ENCODE measurements at places on chromosomes 16 and 17.

GRCh38 chr16:48499923-48500381 lies 110.0 kb downstream of the N4BP1 start:
- DNase-seq, result no peak

- no peak for DNase-seq
Observed at GRCh38 chr16:85145734-85146531, 33.7 kb upstream of the CIBAR2 start.

DNA sequence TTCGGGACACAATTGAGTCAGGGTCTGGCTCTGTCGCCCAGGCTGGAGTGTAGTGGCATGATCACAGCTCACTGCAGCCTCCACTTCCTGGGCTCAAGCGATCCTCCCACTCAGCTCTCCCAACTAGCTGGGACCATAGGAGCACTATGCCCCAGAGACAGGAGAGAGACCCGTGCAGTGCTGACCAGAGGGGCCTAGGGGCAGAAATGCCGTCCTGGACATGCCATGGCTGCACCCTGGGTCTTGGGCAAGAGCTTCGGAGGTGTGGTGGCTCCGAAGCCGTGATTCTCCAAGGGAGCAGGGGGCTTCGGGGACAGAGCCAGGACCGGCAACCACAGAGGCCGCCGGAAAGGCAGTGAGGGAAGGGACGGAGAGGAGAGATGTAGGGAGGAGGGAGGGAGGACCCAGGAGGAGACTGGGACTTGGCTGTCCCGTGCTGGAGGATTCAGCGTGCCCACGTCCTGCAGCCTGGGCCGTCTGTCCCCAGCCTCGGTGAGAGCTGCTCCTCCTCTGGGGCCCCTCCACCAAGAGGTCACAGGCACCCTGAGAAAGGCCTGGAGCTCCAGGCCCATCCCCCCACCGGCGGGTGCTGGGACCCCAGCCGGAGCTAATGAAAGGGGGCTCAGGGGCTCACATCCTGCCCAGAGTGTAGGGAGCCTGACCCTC lies 21.9 kb downstream of the TPSD1 start:
- no peak for DNase-seq

DNA sequence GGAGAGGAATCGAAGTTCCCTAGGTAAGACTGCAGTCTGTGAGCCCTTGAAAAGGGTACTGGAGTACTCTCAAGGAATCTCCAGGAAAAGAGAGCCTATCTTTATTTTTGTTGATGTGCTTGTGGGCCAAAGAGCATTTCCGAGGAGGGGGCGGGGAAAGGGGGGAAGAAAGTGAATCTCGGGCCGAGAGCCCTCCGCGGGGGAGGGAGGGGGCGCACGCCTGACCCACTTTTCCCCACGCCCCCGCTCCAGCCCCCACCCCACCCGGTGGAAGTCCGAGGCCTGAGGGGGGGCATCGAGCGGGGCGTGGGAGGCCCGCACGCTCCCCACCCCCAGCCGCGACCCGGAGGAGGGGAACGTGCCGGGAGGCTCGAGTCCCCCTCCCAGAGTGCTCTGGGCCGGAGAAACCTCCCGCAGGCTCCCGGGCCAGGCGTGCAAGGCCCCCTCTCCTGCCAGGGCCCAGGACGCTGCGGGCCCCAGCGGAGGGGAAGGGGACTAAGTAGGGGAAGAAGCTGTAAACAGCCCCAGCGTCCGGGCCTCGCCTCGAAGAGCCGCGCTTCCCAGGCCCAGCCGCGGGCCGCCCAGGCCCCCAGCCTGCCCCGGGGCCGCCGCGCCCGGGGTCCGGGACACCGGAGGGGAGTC lies 444 bp downstream of the HELZ start:
- DNase-seq, result no peak

DNA sequence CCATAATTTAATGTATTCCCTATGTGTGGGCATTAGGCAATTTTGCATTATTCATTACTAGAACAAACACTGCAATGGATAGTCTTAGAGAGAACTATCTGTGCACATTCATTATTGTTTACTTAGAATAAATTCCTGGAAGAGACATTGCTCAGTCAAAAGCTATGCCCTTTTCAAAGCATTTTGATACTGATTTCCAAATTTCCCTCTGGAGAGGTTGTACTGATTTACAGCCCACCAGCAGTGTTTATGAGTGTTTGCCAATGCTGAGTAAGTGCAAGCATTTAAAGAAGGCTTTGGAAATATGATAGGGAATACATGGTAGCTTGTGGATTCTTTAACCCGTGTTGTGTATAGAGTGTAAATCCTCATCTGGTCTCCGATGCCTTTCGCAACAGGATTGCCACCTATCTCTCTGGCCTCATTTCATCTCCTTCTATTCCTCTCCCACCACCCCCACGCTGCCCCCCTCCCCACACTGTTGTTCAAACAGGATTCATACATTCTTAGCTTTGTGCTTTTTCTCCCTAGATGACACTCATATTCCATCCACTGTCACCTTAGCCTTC lies 33.4 kb upstream of the MMD start:
- no peak for DNase-seq

GRCh38 chr16:887846-888245 lies 82.9 kb downstream of the LMF1 start:
- DNase-seq, result no peak

GRCh38 chr17:75181608-75182318 lies 996 bp downstream of the SUMO2 start:
- DNase-seq, result peak; percentile 16

DNA sequence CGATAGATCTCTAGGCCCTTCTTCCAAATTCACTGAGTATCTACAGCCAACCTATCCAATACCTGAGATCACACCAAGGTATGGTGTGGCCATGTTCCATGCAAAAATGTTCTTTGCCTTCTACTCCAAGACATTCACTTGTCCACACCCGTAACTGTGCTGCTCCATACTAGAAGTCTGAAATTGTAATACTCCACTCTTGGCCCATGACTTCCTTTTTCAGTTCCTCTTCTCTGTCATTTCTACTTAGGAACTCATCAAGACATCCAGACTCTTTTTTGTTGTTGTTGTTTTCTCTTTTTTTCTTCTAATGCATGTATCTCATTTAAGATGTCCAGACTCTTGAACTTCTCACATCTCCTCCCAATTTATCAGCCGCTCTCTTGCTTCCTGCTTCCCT lies 42.5 kb upstream of the KSR1 start:
- DNase-seq, result no peak

GRCh38 chr16:56815721-56816120 lies 49.3 kb upstream of the SLC12A3 start:
- no peak for DNase-seq

- DNase-seq, result no peak
Observed at GRCh38 chr17:19424934-19425868, 14.2 kb downstream of the RNF112 start.

GRCh38 chr17:55398689-55399088 lies 22.9 kb downstream of the MMD start:
- no peak for DNase-seq

DNA sequence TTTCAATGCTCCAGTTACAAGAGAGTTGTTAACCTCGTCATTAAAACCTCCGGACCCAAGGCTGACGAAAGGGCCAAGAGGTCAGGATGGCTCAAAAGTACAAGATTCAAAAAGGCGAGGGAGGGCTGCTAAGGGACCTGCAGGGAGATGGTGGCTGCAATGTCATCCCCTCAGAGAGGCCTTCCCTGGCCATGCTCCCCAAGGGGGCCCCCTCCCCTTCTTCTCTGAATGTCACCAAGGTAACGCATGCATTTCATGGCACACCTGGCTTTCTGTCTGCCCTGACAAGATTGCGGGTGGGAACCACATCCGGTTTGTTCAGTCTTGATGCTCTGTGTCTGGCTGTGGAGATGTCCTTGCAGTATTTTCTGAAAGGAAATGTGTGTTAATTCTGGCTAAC lies 89.9 kb downstream of the C16orf78 start:
- DNase-seq, result peak; percentile 38

DNA sequence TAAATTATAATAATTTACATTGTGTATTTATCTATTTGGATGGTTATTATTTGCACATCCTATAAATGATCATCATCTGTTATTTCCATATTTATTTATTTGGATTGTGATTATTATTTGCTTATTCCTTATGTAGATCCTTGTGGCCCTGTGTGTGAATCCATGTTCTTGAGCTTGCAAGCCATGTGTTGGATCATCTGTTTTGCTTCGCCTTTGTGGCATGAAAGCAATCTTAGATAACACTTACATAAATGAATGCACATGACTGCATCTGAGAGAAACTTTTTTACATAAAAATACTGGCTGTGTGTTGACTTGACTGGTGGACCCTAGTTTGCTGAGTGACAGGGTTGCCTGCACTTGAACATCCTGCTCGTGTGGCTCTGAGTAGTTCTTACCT lies 1024.5 kb upstream of the RBFOX1 start:
- no peak for DNase-seq

DNA sequence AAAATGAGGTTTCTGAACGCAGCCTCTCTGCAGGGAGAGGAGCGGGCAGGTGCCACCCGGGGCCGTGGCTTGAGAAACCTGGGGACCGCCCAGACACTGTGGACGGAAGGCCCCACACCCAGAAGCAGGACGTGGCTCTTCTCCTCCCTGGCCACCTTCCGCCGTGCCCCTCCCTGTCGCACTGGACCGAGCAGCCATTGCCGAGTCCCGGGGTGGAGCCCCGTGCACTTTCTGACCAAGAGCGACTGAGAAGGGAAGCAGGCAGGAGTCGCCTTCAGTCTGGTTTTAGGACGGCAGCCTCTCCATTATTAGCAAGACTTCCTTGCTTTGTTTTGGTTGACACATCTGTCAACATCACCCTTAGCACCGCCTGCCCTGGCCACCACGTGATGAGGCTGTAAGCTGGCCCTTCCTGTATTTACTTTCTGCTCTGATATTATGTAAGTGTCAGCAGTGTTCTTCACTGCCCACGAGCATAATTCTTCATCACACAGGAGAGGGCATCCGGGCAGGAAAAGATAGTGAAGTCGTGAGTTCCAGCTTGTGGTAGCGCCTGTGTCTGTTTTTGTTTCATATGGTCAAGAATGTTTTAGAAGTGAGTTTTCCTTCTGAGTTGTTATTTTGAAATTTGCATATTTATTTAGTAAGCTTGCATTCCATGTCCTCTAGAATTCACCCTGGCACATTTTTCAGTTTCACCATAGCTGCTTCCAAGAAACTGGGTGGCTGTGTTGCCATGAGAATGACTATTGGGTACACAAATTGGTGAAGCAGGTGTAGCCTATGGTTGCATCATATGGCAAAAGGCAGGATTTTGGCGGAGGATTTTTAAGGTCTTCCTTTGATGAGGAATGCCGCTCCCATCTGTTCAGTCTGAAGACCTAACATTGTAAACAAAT lies 1.0 kb downstream of the HERPUD1 start:
- DNase-seq, result no peak

DNA sequence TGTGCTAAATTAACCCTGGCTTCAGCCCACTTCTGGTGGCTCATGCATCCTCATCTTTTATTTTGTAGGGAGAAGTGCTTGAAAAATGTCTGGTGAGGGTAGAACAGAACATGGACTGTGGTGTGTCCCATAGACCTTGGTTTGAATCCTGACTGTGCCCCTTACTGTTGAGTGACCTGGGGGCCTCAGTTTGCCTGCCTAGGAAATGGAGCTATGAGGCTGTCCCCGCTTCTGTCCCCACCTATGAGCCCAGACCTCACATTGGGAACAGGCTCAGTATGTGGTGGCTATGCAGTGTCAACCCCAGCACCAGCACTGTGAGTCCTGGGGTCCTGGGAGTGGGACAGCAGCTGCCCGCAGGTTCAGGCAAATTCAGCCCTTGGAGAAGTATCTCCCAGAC lies 186.3 kb upstream of the GSE1 start:
- no peak for DNase-seq

- DNase-seq, result no peak
Observed at GRCh38 chr17:36980280-36980761, 31.6 kb downstream of the AATF start.

GRCh38 chr16:10141671-10142070 lies 40.6 kb downstream of the GRIN2A start:
- no peak for DNase-seq

DNA sequence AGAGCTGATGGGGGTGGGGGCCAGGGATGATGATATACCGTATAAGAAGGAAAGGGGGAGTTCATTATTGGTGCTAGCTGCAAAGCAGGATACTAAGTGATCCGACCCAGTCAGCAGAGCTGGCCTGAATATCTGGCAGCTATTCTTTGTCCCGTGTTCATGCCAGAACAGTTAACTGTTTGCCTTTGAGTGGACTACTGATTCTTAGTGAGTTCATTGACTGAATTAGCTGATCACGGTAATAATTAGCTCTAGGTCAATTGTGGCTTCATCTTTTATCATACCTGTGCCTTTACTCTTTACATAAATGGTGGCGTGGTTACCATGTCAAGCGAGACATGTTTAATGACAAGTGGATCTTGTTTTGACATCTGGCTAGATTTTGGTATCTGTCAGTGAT lies 5.3 kb downstream of the KPNB1 start:
- DNase-seq, result no peak

DNA sequence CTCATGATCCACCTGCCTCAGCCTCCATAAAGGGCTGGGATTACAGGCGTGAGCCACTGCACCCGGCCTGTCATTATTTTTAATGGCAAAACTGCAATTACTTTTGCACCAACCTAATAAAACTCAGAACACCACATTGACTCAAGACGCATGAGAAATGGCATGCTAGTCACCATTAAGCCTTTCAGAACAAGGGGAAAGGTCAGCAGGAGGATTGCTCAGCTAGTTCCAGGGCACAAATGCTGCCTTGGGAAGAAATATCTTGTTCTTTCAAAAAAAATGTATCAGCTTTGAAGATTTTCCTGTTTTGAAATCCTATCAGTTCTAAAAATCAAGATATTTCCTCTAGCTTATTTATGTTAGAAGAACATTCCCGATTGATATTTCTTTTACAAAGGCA lies 32.4 kb upstream of the CDYL2 start:
- no peak for DNase-seq

- no peak for DNase-seq
Observed at GRCh38 chr17:80248894-80249710, 11.6 kb upstream of the RNF213 start.

- no peak for DNase-seq
Observed at GRCh38 chr17:2232244-2232638, 71.3 kb downstream of the SMG6 start.

- DNase-seq, result no peak
Observed at GRCh38 chr16:77191259-77191969, 424 bp downstream of the MON1B start.

DNA sequence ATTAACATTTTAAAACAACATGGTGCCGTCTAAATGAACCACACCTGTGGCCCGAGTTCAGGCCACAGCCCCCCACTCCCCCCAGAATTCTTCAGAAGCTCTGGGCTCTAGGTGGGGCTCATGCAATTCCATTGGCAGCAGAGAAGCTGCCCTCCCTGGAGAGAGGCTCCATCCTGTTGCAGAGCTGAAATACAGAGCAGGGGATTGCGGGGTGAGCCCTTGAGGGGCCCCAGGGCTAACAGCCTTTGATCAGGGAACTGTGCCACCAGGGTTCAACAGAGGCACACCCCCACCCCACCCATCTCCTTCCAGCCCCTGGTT lies 69.3 kb downstream of the ABR start:
- DNase-seq, result no peak

DNA sequence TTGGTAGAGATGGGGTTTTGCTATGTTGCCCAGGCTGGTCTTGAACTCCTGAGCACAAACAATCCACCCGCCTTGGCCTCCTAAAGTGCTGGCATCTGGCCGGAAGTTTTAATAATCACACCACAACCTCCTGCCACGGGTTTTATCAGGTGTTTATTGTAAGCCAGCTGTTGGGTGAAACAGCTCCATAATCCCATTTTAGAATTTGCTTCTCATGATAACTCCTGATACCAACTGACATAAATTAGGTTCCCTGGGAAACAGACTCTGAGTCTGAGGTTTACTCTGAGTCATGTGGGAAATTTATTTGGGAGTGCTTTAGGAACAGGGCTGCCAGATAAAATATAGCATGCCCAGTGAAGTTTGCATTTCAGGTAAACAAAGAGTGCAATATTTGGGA lies 122.6 kb upstream of the MED13 start:
- no peak for DNase-seq
